ENCODE measurements at places on chromosomes 5 and 9.
A peak's percentile ranks its signal among the peaks of the same experiment; 100 is the strongest.

DNA sequence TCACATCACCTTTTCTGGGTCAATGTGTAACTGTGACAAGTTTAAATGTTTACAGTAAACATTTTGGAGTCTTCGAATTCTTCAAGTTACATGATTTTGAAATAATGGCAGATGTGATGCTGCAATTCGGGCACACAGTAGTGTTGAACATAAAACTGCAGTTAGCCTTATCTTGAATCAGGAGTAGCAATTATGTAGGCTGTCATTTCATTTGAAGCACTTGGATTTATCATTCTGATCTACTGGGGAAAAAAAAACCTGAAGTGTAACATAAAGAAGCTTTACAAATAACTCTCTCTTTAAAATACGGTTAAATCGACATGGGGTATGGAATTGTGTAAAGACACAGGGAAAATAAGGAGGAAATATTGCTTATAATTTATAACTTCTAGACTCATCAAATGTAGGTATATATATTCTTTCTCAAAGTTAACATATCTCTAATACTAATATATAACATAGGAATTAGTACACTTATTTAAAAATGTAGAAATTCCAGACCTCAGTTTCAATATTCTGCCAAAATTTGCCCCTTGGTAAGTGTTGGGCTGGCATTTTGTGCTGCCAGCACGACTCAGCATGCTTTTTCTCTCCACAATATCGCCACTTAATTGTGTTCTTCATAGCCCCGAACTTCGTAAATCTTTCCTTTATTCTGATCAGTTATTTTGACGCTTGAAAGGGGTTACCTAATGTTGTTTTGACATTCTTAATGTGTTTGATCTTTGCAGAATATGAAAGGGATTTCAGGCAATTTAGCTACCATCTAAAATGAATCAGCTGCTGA, 226.7 kb downstream of the PRR16 start:
- no peak overlapping the region for H3K4me3 ChIP-seq
- H3K4me1 ChIP-seq = no peaks in the 10 kb centered on the region
- no peak overlapping the region for H3K27ac ChIP-seq
- H3K36me3 ChIP-seq = no peaks in the 10 kb centered on the region
- no peak for DNase-seq

- no peaks in the 10 kb centered on the region for H3K27me3 ChIP-seq
- H3K4me3 ChIP-seq = no peak overlapping the region
- H3K4me1 ChIP-seq = no peaks in the 10 kb centered on the region
- H3K27ac ChIP-seq = no peak overlapping the region
- no peak for DNase-seq
Measured at GRCh38 chr5:90135779-90136378, 273.7 kb downstream of the CETN3 start.

DNA sequence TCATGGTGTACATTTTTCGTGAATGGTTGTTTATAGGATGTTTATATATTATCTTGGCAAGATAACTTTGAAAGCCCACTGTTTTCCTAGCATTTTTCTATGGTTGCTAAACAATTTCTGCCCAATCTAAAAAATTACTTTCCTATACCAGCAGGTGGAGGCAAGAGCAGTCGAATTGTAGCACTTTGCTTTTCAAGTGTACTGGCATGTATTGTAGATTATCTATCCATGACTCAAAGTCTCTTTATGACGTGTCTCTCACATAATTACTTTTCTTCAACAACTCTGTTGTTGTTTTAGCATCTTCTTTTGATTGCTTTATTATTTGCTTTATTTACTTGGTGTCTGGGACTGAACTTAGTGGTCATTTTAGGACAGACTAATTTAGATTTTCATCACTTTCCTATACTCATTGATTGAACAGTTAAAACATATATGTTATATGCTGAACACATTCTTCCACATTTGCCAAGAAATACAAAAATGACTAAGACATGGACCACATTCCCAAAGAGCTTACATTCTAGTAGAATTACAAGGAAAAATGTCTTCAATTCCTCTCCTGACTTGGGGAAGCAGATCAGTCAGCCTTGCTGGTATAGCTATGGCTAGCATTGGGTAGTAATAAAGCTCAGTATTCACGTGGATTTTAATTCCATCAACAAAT, 20.7 kb downstream of the NLN start:
- H3K27ac ChIP-seq = no peak overlapping the region
- H3K4me3 ChIP-seq = no peak overlapping the region
- no peaks in the 10 kb centered on the region for H3K4me1 ChIP-seq
- DNase-seq = no peak

DNA sequence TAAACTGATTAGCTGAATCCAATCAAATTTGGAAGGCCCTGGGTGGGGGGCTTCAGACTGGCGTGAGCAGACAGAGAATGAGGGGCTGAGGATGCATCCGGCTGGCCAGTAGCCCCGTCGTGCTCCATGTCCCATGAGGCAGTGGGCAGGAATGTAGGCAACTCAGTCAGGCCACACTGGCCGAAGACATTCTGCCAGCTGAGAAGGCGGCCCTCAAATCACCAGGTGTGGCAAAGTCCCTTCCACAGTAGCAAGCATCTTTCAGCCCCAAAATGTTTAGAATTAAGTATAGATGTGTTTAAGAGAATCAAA, 25.7 kb upstream of the LAMC3 start:
- no peak overlapping the region for H3K4me3 ChIP-seq
- H3K27ac ChIP-seq = no peak overlapping the region
- DNase-seq = no peak
- H3K27me3 ChIP-seq = peaks cover 47% of the 10 kb centered on the region
- no peaks in the 10 kb centered on the region for H3K4me1 ChIP-seq

DNA sequence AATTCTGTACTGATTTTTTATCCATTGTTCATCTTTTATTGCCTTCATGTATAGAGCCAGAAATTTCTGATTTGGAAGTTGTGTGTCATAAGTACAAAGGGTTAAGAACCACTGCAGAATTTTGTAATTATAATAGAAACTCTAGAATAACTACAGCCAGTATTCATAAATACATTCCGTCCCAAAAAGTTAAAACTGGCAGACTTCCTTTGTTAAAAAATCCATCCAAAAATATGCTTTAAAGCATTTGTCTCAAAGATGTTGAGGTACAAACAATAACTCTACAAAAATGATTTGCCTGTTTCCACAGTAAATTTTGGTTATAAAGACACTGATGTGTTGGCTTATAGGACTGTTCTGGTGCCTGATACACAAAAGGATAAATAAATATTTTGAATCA, 436.6 kb downstream of the DTWD2 start:
- no peak overlapping the region for H3K27ac ChIP-seq
- H3K4me3 ChIP-seq = no peak overlapping the region
- H3K27me3 ChIP-seq = no peaks in the 10 kb centered on the region
- H3K36me3 ChIP-seq = no peaks in the 10 kb centered on the region
- no peak for DNase-seq

DNA sequence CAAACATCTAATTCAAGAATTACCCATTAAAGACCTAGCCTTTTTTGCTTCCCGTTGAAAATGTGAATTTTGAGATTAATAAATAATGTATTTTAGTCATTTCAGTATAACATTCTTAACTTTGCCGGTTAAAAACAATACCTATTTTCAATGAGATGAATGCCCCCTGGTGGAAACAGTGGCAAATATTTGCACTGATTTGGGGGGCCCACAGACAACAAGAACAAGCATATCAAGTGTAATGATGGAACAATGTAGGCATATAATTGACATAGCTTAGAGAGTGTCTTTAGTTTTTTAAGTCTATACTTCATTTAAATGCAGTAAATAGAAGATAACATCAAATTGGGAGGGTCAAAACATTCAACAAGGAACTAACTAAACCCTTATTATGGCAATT, 111.9 kb downstream of the NTRK2 start:
- no peaks in the 10 kb centered on the region for H3K4me1 ChIP-seq
- peak; percentile 38 for DNase-seq
- H3K27ac ChIP-seq = peak overlapping the region; percentile 18
- H3K27me3 ChIP-seq = no peaks in the 10 kb centered on the region
- no peak overlapping the region for H3K4me3 ChIP-seq

- no peak overlapping the region for H3K27ac ChIP-seq
- H3K4me1 ChIP-seq = no peaks in the 10 kb centered on the region
- no peaks in the 10 kb centered on the region for H3K36me3 ChIP-seq
- H3K4me3 ChIP-seq = no peak overlapping the region
Measured at GRCh38 chr9:14652729-14653377, 40.4 kb downstream of the ZDHHC21 start.

GRCh38 chr5:34053133-34053532, 10.1 kb upstream of the C1QTNF3 start:
- H3K4me3 ChIP-seq = no peak overlapping the region
- H3K36me3 ChIP-seq = peaks cover 29% of the 10 kb centered on the region
- no peaks in the 10 kb centered on the region for H3K4me1 ChIP-seq
- DNase-seq = no peak
- no peaks in the 10 kb centered on the region for H3K27me3 ChIP-seq
- no peak overlapping the region for H3K27ac ChIP-seq

- H3K36me3 ChIP-seq = no peaks in the 10 kb centered on the region
- H3K4me1 ChIP-seq = no peaks in the 10 kb centered on the region
- no peak for DNase-seq
- H3K27ac ChIP-seq = peak overlapping the region; percentile 88
- H3K4me3 ChIP-seq = peak overlapping the region; percentile 51
- no peaks in the 10 kb centered on the region for H3K27me3 ChIP-seq
Measured at GRCh38 chr9:94083384-94083783, 880 bp upstream of the PTPDC1 start.

DNA sequence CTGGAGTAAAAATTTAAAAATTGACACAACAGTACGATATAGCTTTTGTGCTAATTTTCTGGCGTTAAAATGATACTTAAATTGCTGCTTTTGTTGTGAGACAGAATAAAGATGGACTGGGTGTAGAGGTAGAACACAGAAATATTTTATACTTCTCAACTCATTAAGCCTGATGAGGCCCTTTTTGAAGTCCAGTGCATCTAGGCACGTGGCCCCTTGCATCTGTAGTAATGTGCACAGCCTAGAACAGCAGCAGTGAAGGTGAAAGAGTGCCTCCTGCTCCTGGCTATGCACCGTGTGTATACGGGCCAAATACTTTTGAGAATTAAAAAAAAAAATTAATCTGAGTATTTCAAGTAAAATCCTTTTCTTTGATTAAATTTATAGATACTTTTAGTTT, 115.6 kb downstream of the XRCC4 start:
- H3K27me3 ChIP-seq = no peaks in the 10 kb centered on the region
- H3K4me1 ChIP-seq = no peaks in the 10 kb centered on the region
- no peak for DNase-seq
- no peak overlapping the region for H3K27ac ChIP-seq

DNA sequence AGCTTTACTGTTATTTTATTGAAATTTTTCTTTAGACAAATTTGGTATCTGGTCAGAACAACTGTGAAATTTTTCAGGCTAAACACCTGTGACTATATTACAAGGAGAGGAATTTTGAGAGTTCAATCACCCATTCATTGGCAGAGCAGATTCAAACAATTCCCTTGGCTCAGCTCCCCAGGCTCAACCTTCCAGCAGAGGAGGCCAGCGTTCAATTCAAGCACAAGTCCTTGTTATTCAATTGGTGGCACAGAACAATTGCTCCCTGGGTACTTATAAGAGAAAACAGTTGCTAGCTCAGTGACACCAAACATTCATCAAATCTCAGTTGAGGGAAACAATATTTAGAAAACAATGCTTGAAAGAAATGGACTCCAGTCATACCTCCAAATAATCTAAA, 83.3 kb downstream of the SUSD1 start:
- H3K36me3 ChIP-seq = no peaks in the 10 kb centered on the region
- no peaks in the 10 kb centered on the region for H3K4me1 ChIP-seq
- DNase-seq = no peak
- H3K4me3 ChIP-seq = no peak overlapping the region
- H3K27me3 ChIP-seq = no peaks in the 10 kb centered on the region

DNA sequence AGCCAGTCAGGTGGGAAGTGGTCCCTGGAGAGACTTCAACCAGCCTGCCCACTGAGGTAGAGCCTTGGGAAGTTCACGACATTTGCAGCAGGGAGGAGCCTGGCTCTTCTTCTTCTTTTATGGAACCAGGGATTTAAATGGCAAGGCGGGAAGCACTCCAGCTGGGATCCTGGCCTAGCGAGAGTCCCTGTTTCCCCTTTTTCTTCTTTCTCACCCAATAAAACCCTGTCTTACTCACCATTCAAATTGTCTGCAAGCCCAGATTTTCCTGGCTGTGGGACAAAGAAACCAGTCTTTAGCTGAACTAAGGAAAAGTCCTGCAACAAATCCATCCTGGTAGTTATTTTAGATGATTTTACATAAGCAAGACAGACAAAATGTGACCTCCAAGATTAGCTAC, 503.7 kb downstream of the CDH10 start:
- no peak overlapping the region for H3K27ac ChIP-seq
- no peak for DNase-seq
- no peaks in the 10 kb centered on the region for H3K36me3 ChIP-seq
- no peaks in the 10 kb centered on the region for H3K4me1 ChIP-seq

GRCh38 chr9:14433351-14434157, 119.6 kb upstream of the NFIB start:
- no peaks in the 10 kb centered on the region for H3K27me3 ChIP-seq
- peaks cover 44% of the 10 kb centered on the region for H3K4me1 ChIP-seq
- no peaks in the 10 kb centered on the region for H3K36me3 ChIP-seq

GRCh38 chr5:51396797-51397196, 13.5 kb downstream of the ISL1 start:
- DNase-seq = no peak
- no peak overlapping the region for H3K27ac ChIP-seq
- H3K4me1 ChIP-seq = no peaks in the 10 kb centered on the region
- H3K4me3 ChIP-seq = no peak overlapping the region

DNA sequence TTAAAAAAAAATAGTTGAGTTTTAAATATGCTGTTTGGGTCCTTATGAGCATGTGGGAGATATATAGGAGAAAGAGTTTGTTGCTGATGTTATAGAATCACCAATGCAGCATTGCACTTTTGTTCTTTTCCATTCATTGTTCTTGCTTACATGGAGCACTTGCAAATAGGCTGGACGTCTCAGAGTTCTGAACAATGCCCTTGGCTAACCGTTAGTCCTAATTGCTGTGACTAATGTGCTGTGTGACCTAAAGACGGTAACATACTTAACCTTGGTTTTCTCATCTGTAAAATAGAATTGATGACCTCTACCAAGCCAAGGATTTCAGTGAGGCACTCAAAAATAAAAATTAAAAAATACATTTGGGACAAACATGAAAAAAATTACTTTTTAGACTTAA, 29.8 kb downstream of the PIK3R1 start:
- H3K27ac ChIP-seq = no peak overlapping the region
- no peaks in the 10 kb centered on the region for H3K36me3 ChIP-seq
- peaks cover 63% of the 10 kb centered on the region for H3K4me1 ChIP-seq
- DNase-seq = no peak

- H3K27ac ChIP-seq = no peak overlapping the region
- no peaks in the 10 kb centered on the region for H3K36me3 ChIP-seq
- no peaks in the 10 kb centered on the region for H3K27me3 ChIP-seq
- H3K4me3 ChIP-seq = no peak overlapping the region
Measured at GRCh38 chr9:16406526-16407225, 463.8 kb downstream of the BNC2 start.

All from tibial nerve (tissue), 4 donors.